AG20443 (cell line): ENCODE measurements at places on chromosomes 6 and 20.

DNA sequence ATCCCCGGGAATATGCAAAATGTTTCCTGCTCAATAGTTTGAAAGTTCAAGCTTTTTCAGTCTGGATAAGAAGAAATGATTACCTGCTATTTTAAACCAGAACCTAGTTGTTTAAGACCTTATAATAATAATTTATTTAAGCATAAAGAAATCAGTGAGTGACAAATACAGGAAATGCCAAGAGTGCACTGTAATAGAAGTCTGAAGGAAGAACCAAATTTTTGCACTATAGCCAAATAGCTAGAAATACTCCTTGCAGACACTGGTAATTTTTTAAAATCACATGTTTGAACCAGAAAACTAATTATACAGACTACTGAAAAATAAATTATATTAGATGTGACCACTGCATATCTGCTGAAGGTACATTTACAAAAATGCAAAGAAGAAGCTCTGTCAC, 93.2 kb downstream of the MMS22L start:
- peak; percentile 54 for DNase-seq

DNA sequence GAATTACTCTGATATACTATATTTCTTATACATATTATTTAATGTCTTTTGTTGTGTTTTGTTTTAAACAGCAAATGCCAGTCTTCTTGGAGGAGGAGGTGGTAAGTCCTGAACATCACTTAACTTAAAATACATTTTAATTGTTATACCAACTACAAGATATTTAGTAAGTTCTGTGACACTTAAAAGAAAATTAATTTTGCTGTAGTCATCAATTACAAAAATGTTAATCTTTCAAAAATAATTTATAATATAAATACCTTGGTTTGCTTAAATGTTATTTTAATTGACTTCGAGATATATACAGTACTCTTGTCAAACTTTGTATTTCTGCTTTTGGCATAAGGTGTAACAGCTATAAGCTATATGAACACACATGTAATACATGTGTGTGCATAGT, 156.0 kb upstream of the FLRT3 start:
- DNase-seq: no peak

- DNase-seq: no peak
These were observed 32.3 kb upstream of the MCM9 start for GRCh38 chr6:118967239-118967638.

DNA sequence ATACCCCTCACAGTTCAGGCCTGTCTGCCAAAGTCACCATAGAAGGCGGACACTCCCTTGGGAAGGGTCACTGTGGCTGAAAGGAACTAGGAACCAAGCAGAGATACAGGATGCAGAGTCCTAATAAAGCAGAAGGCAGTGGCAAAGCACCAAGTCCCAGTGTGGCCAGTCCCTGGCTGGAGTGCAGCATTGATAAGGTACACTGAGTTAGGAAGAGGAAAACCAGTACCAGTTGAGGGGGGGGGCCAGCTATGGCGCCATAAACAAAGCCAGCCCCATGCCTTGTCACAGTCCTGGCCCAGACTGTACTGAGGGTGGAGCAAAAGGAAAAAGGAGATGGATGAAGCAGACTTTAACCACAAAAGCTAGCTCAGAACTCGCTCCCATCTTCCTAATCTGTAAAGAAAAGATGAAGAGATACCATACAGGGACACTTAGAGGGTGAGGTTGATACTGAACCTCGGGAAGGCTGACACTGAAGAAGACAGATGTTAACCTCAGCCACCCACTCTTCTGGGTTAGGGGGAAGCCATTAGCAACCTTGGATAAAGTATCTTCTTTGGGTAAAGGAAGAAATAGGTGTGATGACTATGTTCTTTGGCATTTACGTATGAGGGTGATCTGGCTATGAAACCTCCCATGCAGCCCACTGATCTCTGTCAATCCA, 7.8 kb downstream of the ABHD12 start:
- DNase-seq: no peak

GRCh38 chr20:823574-823902, 10.0 kb upstream of the FAM110A start:
- no peak for DNase-seq

DNA sequence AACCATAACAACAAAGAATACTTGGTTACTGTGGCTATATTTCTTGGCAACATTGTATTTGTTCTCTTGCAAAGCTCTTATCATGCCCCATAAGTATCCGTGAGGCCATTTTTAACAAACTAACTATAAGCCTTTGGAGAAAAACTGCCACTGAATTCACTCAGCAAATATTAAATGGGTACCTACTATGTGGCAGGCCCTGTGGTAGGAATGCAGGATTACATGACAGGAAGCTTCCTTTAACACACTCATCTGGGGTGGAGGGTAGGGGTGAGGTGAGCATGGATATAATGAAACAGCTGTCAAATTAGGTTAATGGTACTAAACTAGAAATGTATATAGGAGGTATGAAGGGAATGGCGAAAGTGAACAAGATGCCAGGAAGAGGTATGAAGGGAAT, 504.8 kb downstream of the MEI4 start:
- no peak for DNase-seq

GRCh38 chr20:3090565-3090964, 6.0 kb upstream of the AVP start:
- DNase-seq: no peak

DNA sequence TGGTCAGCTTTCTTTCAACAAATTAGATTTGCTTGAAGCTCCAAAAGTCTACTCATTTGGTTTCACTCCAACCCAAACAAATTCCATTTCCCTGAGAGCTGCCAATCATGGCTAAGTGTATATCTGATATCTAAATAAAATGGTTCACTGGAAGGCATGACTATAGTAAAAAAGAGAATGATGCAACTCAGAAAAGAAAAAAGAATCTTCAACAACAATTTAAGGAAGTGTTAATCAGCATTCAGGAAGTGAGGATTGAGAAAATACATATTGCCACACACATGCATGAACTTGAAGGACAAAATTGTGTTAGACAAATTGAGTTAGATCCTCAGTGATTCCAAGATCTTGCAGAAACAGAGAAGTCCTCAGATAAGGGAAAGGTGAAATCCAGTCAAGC, 972.9 kb upstream of the FLRT3 start:
- no peak for DNase-seq

- peak; percentile 78 for DNase-seq
These were observed 45.9 kb upstream of the ZNFX1 start for GRCh38 chr20:49323622-49324238.

DNA sequence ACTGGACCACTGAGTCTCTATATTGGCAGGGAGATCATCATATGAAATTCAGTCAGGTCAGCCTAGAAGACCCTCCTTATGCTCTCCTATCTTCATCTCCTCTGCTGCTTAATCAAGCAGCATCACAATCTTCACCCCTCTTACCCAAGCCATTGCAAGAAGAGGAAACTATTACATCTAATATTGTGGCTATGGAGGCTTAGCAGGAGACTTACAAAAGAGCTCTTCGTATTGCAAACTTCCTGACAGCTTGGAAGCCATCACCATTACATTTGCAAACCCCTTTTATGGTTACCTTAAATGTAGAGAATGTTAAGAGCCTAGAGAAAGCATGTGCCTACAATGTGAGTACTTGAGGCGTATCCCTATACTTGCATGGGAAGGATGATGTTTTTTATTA, 87.2 kb upstream of the STXBP5 start:
- DNase-seq: no peak

DNA sequence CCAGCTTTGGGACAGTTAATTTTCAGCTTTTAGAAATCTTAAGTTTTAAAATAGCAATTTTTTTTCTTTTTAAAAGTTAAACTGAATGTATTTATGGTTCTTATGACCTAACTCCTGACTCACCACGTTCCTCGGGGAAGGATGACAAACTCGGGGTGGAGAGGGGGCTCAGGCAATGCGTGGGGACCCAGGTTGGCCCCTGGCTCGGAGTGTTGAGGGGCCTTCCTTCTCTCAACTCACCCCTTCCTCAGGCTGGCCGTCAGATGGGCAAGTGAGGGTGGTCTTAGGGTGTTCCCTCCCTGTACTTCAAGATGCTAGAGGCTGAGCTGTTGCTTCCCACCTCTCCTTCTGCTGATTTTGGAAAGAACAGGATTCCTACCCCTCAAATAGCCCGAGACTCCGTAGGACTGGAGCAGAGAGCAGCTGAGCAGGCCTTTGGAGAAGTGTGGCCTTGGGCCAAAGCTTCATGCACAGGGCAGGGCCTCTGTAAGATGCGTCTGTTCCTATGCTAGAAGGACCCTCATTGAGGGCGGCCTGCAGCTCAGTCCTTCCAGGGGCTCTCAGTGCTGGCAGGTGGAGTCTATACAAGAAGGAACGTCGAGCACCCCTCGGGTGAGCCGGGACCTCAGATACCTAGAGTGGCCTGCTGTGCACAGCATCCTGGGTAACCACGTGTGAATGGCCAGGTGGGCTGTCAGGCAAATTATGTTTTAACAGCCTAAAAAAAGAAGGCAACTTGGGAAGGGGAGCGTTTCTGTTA, 79.3 kb downstream of the TCP11 start:
- DNase-seq: no peak

- no peak for DNase-seq
These were observed 70.8 kb upstream of the FOXC1 start for GRCh38 chr6:1538810-1539478.

GRCh38 chr6:166202321-166202733, 34.7 kb upstream of the TBXT start:
- DNase-seq: no peak

GRCh38 chr6:39669973-39670342, 55.2 kb downstream of the KIF6 start:
- DNase-seq: no peak

DNA sequence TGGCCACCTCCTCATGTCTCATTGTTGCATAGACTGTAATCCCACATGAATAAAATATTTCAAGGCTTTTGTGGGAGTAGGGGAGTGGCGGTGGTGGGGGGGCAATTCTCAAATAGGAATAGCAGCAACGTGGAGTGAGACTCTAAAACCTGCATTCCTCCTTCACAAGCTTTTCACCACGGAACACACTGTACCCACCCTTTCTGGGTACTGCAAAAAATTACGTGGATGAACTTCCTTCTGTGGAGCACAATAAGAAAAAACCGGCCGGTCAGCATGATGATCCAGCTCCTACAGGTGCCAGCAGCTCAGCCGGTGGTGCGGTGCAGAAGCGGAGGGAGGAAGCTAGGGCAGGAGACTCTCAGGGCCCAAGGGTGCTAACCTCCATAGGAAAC, 930 bp upstream of the RRAGD start:
- DNase-seq: no peak

DNA sequence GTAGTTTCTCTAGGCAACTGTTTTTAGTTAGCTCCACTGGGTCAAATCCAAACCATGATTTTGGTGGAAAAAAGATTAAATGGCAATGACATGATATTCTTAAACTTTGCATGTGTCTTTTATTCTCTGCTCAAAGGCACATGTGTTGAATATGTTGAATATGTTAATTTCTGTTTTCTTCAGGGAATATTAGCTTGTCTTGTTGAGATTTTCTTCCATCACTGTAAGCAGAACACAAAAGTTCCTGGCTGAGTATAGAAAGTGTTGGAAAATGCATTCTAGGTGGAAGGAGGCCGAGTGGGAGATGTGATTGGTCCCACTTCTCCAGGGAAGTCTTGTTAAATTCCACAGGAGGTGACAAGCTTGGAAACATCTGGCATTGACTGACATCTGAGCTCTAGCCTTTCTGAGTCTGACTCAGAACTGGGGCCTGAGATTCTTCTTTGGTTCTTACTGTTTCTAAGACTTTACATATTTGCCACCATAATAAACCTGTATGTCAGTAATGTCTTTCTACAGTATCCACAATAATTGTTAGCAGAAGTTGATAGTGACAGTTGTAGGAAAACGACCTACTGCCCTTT, 81.1 kb downstream of the LAMA4 start:
- no peak for DNase-seq

DNA sequence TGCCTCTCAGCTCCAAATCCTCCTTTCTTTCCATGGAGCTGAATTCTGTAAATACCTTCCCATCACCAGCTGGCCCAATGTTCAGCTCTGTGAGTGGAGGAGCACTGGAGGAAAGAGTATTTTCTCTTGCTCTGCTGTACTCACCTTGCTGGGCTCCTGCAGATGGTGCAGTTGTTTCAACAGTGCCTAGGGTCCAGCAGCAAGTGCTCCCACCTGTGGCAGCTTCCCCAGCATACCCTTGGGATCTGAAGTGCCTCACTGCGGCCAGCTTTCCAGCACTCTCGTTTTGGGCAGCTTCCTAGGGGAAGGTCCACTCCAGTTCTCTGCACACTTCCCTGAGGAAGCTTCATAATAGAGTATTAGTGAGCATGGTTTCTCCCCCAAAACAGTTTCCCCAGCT, 170.9 kb downstream of the ARHGAP18 start:
- no peak for DNase-seq
